ENCODE measurements at places on chromosomes 13 and 19. TPM values are rescaled to one million over a fixed set of nuclear protein-coding genes. Genes with fewer than 3 reads are reported as not detected.
A peak's percentile ranks its signal among the peaks of the same experiment; 100 is the strongest.

- no peak for DNase-seq
These were observed 2.5 kb downstream of the RAX2 start for GRCh38 chr19:3769494-3769893.

- no peak for DNase-seq
These were observed 3.4 kb downstream of the PCDH9 start for GRCh38 chr13:67226696-67227095.

DNA sequence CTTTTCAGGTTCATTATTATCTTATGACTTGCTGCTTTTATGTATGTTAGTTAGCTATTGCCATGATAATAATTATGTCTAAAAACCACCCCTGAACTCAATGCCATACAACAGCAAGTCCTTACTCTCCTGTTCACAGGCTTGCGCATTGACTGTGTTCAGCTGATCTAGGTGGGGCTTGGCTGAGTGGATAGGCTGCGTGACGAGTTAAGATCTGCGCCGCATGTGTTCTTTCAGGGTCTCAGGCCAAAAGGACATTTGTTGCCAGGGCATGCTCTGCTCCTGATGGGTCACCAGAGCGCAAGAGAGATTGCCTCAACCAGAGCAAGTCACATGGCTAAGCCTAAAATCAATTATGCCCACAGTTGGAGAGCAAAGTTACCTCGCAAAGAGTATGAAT, 859 bp downstream of the ZNF568 start:
- DNase-seq: peak; percentile 15

GRCh38 chr13:84086847-84087162, 204.5 kb upstream of the SLITRK1 start:
- no peak for DNase-seq

- DNase-seq: no peak
These were observed 4.2 kb upstream of the ATP12A start for GRCh38 chr13:24675806-24676570.

DNA sequence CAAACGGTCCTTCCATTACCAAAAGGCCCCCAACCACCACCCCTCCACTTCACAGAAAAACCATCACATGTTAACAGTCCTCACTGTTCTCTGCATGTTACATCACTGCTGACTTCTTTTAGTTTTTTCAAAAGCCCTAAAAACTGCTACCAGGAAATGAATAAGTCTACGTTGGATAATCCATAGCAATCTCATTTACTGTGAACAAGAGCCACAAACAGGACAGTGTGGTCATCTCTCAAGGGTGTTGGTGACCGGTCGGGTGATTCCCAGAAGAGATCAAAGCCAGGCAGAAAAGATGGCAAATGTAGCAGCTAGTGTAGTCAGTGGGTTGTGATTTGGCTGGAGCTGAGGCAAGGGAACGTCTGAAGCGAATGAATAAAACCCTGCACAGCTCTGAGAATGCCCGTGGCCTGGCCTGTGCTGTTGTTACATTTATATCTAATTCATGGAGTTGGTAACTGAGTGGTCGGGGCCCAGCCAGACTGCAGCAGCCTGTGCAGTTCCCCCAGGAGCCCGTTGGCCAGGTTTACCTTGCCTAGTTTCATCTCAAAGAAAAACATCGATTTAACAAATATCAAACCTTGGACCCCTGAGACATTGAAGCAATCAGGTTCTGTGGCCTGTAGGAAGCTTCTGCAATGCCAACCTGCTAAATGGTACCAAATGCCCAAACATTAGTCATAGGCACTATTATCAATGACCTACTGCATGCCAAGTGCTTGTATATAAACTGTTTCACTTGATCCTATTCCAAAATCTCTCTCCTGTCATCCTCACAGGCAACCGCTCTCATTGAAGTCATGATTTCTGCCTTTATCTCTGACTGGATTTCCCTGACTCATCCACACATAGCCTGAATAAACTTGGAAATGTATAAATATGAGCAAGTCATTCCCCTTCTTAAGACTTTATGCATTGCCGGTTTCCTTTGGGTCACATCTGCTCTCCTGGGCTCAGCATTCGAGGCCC, 153.8 kb upstream of the SERP2 start:
- DNase-seq: no peak

GNG14 gene
- 1.00 TPM for polyA plus RNA-seq

DCT gene
- polyA plus RNA-seq: 0.25 TPM

FFAR2 gene
- polyA plus RNA-seq: 0.78 TPM

C13orf46 gene
- 0.10 TPM for polyA plus RNA-seq

CCL25 gene
- 0.15 TPM for polyA plus RNA-seq

PSG2 gene
- polyA plus RNA-seq: not detected

KCNRG gene
- 2.1 TPM for polyA plus RNA-seq

S1PR5 gene
- 0.57 TPM for polyA plus RNA-seq

GDF15 gene
- 4.2 TPM for polyA plus RNA-seq
